Activated CD8-positive, alpha-beta memory T cell treated with anti-CD3 and anti-CD28 coated beads for 1 hour (primary cell): ENCODE measurements at places on chromosomes 3 and 15.

- DNase-seq, result no peak
These were observed 157.9 kb upstream of the SLC2A2 start for GRCh38 chr3:171184372-171184771.

DNA sequence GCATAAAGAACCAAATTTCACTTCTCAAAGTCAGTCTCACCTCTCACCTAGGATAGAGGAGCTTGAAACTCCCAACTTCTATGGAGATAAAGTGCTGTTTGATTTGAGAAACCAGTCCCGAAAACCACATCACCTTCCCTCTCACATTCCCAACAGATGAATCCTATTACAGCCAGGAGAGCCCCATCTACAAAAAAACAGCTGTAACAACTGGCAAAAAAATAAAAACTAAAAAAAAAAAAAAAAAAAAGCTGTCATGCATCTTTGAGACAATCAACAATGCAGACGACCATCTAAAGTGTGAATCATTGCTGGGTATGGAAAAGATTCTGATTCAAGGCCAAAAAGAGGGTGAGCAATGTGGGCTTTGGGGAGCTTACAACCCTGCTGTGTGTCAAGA is 23.8 kb downstream of the HOMER2 start:
- no peak for DNase-seq

DNA sequence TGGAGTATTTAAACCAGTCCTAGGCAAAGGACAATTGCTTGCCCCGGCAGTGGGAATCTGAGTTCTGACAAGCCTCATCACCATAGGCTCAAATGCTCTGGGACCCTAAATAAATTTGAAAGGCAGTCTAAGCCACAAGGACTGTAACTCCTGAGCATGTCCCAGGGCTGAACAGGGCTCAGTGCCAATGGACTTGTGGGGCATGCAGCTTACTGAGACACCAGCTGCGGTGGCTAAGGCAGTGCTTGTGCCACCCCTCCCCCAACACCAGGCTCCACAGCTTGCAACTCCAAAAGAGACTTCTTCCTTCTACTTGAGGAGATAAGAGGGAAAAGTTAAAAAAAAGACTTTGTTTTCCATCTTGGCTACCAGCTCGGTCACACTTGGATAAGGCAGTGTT is 289.7 kb upstream of the DCBLD2 start:
- DNase-seq, result no peak

GRCh38 chr15:50112488-50113186 is 6.4 kb downstream of the ATP8B4 start:
- no peak for DNase-seq

GRCh38 chr3:102089239-102089638 is 239.9 kb downstream of the NFKBIZ start:
- no peak for DNase-seq

GRCh38 chr3:124824286-124824915 is 62.8 kb downstream of the ITGB5 start:
- no peak for DNase-seq

GRCh38 chr3:31960793-31961431 is 20.1 kb downstream of the OSBPL10 start:
- DNase-seq, result no peak

DNA sequence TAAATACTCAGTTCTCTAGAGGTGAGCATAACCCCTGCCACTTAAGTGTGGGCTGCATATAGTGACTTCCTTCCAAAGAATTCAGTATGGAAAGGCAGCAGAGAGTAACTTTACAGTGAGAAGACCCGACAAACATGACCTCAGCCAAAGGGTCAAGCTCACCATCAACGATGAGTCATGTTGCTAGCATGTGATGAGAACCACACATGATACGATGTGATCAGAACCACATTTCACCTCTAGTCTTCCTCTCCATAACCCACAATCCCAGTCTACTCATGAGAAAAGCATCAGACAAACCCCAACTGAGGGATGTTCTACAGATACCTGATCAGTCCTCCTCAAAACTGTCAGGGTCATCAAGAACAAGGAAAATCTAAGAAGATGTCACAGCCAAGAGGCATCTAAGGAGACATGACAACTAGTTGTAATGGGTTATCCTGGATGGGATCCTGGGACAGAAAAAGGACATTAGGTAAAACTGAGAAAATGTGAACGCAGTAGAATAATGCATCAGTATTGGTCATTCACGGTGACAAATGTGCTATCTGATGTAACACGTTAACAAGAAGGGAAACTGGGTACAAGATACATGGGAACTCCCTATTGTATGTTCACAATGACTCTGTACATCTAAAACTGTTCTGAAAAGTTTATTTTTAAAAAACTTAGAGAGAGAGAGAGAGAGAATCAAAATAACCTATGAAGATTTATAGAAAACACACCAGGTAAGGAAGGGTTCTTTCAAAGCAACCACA is 28.3 kb downstream of the SEC61A1 start:
- DNase-seq, result no peak

DNA sequence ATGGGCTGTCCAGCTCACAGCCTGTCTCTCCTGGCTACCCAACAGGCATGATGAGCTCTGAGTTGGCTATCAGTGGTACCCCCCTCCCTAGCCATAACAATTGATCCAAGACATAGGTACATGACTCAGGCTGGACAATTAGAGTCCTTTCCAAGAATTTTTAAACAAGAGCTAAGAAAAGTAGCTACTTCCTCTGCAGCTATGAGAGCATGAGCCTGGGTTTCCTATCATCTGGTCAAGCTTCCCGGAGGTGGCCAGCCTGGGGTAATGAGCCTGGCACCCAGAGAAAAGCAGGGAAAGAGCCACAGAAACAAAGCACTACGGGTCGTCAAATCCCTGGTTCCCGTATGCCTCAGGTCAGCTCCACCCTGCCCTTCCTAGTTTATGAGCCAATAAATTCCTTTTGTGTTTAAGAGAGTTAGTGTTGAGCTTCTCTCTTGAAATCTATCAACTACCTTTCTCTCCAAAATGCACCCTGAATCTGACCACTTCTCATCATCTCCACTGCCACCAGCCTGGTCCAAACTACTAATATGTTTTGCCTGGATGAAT is 2.3 kb upstream of the SLC51B start:
- DNase-seq, result no peak

DNA sequence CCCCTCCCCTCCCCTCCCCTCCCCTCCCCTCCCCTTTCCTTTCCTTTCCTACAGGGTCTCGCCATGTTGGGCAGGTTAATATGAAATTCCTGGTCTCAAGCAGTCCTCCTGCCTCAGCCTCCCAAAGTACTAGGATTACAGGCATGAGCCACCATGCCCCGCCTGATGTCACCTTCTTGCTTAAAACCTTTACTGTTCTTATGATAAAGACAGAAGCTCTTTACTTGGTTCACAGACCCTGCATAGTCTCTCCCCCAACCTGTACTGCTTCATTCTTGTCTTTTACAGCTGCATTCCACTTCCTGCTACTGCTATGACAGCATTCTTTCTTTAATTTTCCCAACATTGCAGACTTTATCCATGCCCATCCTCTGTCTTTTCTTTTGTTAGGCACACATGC is 20.8 kb downstream of the MED12L start:
- no peak for DNase-seq

DNA sequence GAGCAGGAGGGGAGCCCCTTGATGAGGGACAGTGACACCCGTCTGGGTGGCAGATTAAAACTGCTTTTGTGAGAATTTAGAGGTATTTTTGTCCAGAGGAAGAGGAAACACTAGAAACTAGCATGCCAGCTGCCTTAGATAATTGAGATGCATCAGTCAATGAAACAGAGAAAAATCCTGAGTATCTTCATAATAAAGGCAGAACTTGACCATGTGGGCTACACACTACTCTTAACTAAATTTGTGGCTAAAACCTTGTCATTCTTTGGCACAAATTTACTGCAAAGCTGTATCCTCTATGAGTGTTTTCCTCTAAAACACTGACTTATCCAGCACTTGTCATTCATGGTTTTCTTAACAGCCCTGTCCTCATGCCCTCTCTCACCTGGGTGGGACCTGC is 259.7 kb upstream of the TPM1 start:
- DNase-seq, result no peak

DNA sequence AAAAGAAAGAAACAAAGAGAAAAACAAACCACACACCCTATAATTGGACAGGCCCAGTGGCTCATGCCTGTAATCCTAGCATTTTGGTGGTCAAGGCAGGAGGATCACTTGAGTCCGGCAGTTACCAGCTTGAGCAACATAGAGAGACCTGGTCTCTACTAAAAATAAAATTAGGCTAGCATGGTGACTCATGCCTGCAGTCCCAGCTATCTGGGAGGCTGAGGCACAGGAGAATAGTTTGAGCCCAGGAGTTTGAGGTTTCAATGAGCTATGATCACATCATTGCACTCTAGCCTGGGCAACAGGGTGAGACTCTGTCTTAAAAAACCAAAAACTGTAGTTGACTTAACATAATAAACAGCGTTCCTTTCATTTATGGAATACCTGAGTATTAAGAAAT is 72.3 kb upstream of the ST3GAL6 start:
- DNase-seq, result no peak

- DNase-seq, result no peak
These were observed 21.2 kb downstream of the WHAMM start for GRCh38 chr15:82830427-82831173.

DNA sequence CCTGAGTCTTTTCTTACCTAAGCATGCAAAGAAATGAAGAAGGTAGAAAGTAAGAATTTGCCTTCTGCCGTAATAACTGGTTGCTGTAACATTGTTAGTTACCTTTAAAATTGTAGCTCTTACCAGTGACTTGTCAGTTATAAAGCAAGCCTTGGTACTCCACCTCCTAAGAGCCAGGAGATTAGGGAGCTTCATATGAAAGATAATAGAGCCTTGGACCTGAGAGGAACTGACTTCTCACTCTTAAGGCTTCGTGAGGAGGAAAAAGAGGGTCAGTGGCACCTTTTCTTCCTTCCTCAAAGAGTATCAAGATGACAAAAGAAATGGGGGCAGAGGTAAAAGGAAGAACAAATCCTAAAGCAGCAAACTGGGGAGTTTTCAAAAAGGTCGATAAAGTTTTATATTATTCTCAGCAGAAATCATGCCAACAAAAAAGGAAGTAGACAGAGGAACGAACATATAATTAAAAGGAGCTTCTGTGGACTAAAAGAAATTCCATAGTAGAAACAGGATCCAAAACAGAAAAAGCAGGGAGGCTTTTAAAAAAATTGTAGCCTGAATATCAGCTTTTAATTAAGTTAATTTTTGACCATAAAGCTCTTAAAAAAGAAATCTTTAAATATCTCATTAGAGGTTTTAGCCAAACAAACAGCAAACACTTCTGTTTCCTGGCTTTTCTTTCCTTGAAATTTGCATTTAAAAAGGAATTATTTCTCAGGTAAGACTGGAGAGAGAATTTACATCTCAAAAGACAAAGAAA is 847.1 kb upstream of the ALCAM start:
- DNase-seq, result no peak

DNA sequence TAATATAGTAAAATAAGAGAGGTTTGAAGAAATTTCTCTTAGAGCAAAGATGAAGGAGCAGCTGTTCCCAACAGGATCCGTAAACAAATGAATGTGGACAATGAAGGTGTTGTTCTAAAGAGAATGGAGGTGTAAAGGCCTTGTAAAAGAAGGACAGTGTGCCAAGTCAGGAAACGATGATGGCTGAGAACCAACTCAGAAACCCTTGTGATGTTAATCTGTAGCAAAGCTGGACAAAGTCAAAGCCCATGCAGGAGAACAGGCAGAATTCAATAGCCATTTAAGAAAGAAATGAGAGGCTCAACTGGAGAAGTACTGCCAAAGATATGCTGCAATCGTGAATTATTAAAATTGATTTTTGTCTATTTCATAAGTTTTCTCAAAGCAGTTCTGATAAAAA is 192.2 kb downstream of the MBNL1 start:
- no peak for DNase-seq

GRCh38 chr3:183987000-183987600 is 30.6 kb downstream of the ABCC5 start:
- DNase-seq, result no peak

GRCh38 chr3:182784542-182784941 is 8.8 kb upstream of the ATP11B start:
- no peak for DNase-seq
